ENCODE measurements at places on chromosomes 6 and 20.
A peak's percentile ranks its signal among the peaks of the same experiment; 100 is the strongest.

DNA sequence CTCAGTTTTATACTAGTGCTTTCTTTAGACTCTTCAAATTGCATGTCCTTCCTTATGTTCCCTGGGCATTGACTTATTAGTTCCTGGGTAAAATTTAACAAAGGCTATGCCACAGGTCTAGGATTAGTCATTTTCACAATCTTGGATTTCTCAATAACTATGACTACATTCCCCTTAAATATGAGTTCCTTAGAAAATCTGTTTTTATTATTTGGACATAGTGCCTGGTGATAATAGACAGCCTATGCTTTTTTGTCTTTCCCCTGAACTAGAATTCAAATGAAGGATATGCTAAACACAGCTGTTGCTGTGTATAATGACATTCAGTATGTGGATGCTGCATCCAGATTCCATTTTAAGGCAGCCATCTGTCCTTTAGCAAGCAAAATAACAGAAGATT, 1252.8 kb upstream of the GJE1 start:
- no peak for DNase-seq

- DNase-seq = no peak
Measured at GRCh38 chr20:10171864-10172751, 46.5 kb upstream of the SNAP25 start.

DNA sequence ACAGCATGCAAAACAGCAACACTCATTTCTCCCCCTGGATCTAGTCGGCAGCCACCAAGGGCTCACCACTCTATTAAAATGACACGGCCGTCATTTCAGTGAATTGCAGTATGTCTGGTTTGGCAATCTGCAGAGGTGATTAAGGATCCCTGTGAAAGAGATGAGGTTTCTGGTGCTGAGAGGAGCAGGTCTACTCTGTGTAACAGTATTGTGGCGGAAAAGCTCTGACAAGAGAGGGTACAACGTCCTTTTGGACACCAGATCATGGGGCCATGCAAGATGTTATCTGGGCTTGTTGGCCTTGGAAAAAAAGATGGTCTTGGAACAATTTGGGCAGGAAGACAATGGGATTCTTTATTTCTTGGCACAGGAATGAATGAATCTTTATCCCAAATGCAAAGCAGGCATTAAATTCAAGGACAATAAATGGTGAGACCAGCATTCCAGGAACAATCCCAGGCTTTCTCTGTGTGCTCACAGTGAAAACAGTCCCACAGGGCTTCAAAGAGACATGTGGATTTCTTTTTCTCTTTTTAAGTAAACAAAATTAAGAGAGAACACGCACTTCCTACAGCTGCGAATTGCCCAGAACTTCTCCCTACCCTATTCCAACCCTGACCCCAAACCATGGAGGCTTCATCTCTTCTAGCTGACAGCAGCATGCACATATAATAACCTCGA, 33.7 kb upstream of the ADGRF1 start:
- no peak for DNase-seq

GRCh38 chr20:35447082-35447789, 8.2 kb upstream of the CEP250 start:
- peak; percentile 83 for DNase-seq

DNA sequence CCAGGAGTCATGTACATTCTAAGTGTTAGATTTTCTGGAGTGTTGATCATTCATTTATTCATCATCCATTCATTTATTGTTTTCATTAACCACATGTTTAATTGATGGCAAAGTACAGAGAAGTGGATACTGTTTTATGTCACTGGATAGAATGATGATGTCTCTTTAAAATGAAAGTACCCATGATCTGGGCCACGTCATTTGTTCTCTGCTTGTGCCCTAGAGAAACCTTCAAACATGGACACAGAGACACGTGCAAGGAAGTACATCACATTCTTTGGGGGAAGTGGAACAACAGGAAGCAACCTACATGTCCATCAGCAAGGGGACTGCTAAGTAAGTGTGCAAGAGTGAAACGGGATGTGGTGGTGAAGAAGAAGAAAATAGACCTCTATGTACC, 75.8 kb upstream of the TSHZ2 start:
- DNase-seq = no peak

GRCh38 chr6:108169464-108170331, 3.9 kb downstream of the NR2E1 start:
- DNase-seq = peak; percentile 22

- no peak for DNase-seq
Measured at GRCh38 chr6:47634210-47635047, 64.0 kb upstream of the ADGRF4 start.

DNA sequence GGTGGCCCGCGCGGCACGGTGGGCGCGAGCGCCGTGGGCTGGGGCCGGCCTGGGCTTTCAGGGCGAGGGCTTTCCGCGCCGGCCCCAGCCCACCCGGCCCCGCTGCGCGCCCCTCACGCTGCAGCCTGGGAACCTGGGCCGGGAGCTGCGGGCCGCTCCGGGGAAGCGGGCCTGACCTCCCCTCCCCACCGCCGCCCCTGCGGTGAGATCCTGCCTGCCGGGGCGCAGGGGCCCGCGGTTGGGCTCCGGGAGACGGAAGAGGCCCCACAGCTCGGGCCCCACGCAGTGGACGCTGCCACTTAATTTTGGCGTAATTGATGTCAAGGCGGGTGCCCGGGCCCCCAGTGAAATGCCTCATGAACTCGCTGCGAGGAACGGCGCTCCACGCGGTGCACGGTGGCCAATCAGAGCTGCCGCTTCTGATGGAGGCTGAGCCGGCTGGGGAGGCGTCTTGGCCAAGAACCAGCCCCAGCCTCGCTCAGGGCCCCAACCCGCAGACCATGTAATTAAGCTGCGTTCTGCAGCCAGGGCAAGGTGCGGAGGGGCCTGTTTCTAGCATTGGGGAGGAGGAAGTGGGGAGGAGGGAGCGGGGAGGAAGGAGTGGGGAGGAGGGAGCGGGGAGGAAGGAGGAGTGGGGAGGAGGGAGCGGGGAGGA, 96.1 kb upstream of the BHLHE23 start:
- DNase-seq = peak; percentile 75

DNA sequence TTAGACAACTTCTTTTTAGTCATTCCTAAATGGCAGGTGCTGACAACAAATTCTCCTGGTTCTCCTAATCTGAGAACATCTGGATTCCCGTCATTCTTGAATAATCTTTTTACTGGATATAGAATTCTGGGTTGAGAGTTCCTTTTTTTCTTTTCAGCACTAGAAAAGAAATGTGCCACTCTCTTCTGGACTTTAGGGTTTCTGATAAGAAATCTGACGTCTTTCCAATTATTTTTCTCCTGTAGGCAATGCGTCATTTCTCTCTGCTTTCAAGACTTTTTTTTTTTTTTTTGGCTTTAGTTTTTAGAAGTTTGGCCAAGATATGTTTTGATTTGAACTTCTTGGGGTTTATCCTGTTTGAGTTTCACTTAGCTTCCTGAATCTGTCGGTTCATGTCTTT, 66.1 kb upstream of the RNF24 start:
- DNase-seq = no peak

- DNase-seq = no peak
Measured at GRCh38 chr20:63503524-63503923, 4.6 kb upstream of the EEF1A2 start.

- DNase-seq = no peak
Measured at GRCh38 chr20:39993742-39994141, 695.3 kb downstream of the MAFB start.

DNA sequence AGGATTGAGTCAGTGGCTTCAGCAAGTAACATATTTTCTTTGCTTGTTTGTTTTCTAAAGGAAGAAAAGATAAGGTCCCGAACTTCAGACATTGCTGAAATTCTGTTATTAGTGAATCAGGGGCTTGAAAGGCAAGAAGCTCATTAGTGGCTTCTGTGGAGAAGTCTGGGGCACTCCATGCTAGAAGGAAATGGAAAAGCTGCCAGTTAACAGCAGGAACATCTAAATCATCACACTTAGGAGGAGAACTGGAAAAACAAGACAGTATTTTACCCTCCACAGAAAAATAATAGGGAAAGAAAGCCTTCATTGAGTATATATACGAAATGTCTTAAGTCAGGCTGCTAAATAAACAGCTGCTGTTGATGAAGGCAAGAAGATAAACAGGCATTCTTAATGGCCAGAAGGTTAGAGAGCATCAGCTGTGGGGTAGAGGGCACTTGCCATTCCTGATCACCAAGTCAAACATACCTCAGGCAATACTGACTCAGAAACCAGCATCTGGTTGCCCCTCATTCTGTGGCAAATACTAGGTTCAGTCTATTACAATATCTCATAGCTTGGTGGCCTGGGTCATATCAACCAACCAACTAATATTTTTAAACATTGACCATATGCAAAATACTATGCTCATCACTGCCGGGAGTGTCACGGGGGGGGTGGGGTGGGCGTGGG, 143.2 kb upstream of the TENT5A start:
- no peak for DNase-seq

DNA sequence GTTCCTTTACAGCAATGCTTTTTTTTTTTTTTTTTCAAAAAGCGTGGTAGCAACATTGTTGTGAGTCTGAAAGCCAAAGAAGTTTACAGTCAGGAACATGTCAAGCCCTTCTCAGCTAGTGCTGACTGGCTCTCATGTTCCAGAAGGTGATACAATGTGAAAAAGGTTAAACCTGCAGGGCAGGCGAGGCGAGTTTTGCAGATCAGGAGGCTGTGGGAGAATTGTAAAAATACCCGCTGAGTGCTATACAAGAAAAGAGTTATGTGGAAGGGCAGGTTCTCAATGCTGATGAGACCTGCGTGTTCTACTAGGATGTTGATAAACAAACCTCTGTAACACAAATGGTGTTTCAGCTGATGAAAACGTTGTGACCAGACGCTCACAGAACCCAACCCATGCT, 30.9 kb upstream of the RPP40 start:
- no peak for DNase-seq

- DNase-seq = no peak
Measured at GRCh38 chr6:116012951-116013350, 47.7 kb downstream of the FRK start.

DNA sequence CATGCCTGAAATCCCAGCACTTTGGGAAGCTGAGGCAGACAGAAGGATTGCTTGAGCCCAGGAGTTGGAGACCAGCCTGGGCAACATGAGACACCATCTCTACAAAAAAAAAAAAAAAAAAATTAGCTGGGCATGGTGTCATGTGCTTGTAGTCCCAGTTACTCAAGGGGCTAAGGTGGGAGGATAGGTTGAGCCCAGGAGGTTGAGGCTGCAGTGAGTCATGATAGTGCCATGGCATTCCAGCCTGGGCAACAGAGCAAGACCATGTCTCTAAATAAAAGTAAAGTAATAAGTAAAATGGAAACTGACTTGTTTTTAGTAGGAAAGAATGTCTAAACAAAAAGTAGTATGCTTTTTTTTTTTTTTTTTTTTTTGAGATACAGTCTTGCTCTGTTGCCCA, 240.7 kb downstream of the ARID1B start:
- DNase-seq = no peak

GRCh38 chr20:51796340-51796739, 6.0 kb downstream of the SALL4 start:
- no peak for DNase-seq

DNA sequence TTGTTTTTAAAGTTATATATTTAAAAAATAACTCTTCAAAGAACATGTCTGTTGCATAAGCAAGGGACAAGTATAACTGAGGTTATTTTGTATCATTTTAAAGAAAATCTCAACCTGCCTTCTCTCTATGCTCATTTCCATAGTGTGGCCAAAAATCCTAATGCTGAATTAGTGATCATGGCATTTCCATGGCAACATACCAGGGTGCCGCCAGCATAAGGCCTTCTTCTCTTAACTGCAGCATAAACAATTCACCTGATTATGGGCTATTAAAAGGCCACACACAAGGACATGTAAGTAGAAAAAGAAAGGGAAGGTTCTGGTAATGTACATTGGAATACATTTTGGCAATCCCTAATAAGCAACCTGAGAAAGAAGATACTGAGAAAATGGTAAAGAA, 95.1 kb upstream of the RNF217 start:
- no peak for DNase-seq

GRCh38 chr20:9388160-9388812, 126.1 kb upstream of the LAMP5 start:
- DNase-seq = no peak

- no peak for DNase-seq
Measured at GRCh38 chr6:125095580-125096301, 57.8 kb upstream of the TPD52L1 start.

DNA sequence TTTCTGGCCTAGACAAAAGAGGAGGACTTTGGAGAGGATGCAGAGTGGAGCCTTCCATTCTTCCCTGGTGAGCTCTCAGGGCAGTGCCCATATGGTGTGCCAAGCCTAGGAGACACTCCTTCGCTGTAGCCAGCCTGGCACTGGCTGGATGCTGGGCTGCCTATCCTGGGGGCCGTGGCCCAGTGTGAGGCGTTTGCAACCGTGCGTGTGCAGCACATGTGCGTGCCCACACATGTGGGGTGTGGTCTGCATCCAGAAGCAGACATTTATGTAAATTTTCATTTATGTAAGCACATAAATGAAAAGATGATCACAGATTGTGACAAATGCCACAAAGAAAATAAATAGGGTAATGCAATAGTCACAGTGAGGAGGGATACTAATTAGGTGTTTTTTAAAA, 35.8 kb upstream of the ZNF831 start:
- no peak for DNase-seq

- no peak for DNase-seq
Measured at GRCh38 chr6:11754625-11755271, 23.9 kb downstream of the ADTRP start.

DNA sequence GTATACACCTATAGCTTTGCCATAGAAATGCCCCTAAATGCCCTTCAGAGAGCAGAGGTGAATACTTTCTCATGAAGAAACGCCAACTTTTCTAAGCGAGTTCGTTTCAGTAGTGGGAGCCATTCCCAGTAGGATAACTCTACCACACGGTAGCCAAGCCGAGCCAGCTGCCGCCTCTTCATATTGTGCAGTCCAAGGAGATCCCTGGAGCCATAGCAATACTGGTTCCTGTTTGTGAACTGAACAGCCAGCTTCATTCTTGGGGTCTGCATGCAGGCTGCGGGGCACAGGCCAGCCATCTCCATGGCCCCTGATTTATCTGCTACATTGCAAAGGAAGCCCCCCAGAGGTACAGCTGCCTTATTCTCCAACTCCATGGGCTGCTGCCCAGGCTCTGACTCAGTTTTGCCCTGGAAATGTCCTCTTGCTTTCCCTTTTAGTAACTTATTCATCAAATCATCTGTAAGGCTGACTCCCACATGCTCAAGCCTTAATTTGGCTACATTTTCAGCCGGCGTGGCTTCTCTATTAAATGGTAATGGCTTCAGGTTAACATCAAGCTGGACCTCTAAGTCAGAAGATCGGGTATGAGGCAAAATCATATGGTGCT, 12.8 kb downstream of the FASTKD5 start:
- DNase-seq = no peak

GRCh38 chr20:21004386-21005076, 101.6 kb downstream of the LINC00237 start:
- DNase-seq = no peak

DNA sequence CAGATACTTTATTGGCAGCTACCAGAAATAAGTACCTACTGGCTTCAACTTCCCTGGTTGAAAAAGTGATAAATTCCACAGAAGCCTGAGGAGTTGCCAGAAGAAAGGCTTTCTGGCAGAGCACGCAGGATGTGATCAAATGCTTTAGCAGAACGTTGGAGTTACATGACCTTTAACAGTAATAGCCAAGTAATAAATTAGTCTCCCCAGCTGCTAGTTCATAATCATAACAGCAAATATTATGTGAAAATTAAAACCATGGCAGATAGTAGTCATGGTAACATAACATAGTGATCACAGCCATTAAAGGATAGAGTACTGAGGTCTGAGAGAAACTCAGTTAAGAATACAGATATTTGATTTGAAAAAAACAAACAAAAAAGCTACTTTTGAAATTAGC, 567.7 kb downstream of the ADGRB3 start:
- DNase-seq = no peak

- no peak for DNase-seq
Measured at GRCh38 chr6:165183496-165184140, 125.8 kb downstream of the C6orf118 start.
